ENCODE measurements at places on chromosomes 6 and 20. TPM values are rescaled to one million over a fixed set of nuclear protein-coding genes. Genes with fewer than 3 reads are reported as not detected.

Gene BMP6
- total RNA-seq = 1.9 TPM

Gene CLIC5
- total RNA-seq = not detected

Gene ESR1
- total RNA-seq = not detected

Gene TP53TG5
- 0.69 TPM for total RNA-seq

Gene KCNK17
- total RNA-seq = not detected

Gene PRIM2
- 42.1 TPM for total RNA-seq

Gene EYA2
- not detected for total RNA-seq

Gene CCM2L
- not detected for total RNA-seq

Gene SLC16A10
- 7.9 TPM for total RNA-seq

Gene DEFB124
- total RNA-seq = not detected

DNA sequence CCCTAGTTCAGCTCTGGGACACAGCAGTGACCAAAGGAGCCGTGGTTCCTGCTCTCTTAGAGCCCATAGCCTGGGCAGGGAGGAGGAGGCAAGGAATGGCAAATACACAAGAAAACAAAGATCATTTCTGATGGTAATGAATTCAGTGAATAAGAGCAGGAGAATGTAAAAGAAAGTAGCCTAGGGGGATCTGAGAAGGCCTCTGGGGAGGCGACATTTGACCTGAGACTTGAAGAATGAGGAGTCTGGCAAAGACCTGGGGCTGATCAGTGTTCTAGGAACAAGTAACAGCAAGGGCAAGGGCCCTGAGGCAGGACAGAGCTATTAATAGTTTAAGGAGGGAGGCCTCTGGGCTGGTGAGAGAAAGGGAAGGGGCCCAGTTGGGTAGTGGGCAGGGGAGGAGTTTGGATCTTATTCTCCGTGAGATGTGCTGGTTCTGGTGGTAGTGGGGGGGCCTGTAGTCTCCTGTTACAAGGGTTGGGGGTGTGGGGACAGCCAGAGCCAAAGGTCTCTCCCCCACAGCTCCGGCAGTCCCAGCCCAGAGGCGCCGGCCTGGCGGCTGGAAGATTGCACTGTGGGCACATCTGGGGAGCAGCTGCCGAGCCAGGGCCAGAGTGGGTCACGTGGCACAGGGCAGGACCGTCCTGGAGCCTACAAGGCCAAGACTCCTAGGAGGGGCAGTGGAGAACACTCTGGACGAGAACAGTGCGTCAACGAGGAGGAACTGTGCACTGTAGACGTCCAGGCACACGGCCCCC lies 9.3 kb upstream of the ID1 start:
- DNase-seq = no peak

DNA sequence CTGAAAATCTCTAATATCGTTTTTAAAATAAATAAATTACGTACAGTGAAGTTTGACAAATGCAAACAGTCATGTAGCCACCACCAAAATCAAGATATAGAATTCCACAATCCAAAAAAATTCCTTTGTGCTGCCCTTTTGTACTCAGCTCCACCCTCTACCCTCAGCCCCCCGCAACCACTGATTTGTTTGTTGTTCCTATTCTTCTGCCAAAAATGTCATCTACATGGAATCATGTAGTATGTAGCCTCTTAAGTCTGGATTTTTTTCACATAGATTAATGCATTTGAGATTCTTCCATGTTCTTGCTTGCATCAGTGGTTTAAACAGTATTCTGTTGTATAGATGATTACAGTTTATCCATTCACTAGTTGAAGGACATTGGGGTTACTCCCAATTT lies 8.5 kb upstream of the REPS1 start:
- DNase-seq = no peak

- no peak for DNase-seq
These were observed 8.3 kb downstream of the MDGA1 start for GRCh38 chr6:37689381-37689780.

DNA sequence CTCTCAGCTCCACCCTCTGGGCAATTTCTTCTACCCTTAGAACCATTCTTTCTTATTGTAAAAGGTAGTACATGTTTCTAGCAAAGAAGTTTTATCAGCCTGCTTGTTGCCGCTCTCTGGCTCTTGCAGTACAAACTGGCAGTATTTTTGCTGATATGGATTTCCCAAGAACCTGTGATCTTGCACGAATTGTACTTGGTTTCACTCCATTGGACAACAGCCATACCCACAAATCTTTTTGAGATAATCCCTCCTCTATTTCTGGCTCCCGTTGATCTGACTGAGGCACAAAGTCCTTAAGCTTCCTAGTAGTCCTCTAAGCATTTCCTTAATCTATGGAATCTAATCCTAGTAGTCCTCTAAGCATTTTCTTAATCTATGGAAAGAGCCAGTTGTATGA lies 487.0 kb upstream of the PTCHD4 start:
- no peak for DNase-seq

GRCh38 chr6:113662093-113662665 lies 195.0 kb upstream of the MARCKS start:
- DNase-seq = no peak

- no peak for DNase-seq
These were observed 179.2 kb upstream of the PROKR2 start for GRCh38 chr20:5495939-5496338.

DNA sequence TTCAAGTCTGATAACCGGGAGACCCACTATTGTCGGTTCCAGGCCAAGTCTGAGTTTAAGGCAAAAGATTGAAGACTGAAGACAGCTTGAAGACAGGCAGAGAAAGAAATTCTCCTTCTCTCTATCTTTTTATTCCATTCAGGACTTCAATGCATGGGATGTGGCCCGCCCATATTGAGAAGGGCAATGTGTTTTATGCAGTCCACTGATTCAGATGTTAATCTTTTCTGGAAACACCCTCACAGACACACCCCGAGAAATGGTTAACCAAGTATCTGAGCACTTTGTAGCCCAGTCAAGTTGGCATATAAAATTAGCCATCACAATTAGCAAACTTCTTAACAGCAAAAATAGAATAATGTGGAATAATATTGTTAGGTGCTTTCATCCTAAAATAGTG lies 75.5 kb upstream of the FABP7 start:
- no peak for DNase-seq

GRCh38 chr6:96537726-96538125 lies 16.1 kb downstream of the UFL1 start:
- no peak for DNase-seq

DNA sequence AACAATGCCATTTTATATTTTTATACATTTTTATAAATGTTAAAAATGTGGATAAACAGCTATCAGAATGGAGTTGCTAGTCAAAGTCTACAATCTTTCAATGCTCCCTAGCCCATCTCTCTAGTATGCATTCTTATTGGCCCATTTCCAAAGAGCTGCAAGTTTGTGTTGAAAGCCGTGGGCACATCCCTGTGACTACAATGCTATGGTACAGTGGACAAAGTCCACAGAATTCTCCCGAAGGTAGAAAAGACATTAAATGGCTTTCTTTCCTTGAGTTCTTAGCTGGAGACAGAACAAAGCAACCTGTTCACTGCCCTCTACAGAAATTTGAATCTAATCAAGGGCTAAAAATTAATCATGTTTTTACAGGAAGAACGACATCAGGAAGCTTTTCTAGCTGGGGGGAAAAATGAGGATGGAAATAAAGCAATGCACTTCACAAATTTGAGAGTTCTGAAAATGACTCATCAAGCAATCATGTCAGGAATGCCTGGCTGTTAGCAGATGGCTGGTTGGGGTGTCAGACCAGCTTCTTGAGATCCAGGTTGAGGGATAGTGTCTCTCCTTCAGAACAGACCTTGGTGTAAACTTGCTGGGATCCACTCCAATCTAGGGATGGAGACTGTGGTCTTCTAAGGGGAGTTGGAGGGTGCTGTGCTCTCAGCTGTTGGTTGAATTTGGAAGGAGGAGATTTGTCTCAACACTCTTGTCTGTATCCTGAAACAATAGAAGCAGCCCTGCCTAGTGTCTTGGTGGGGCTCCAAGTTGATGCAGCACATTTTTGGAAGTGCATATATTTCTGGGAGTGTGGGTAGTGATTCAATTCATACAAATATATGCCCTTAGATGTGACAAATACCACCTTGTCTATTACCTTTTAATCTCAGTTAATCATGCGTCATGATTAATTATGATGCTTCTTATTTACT lies 143.4 kb upstream of the PHACTR1 start:
- peak; percentile 79 for DNase-seq

DNA sequence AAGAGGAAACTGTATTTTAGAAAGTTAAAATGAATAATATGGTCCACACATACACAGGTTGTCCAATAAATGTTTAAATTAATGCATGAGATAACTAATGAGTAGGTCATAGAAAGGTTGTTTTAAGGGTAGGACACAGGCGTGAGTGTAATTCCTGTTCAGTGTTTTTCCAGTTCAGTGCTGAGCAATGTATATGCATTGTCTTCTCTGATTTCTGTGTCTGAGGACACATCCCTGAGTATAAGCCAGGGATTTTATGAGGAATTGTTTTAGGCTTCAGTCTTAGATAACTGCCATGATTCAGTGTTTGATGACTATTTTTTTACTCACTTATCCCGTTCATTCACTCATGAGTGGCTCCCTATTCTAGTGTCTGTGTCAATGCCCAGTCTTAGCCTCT lies 298.5 kb upstream of the TBX18 start:
- DNase-seq = no peak

DNA sequence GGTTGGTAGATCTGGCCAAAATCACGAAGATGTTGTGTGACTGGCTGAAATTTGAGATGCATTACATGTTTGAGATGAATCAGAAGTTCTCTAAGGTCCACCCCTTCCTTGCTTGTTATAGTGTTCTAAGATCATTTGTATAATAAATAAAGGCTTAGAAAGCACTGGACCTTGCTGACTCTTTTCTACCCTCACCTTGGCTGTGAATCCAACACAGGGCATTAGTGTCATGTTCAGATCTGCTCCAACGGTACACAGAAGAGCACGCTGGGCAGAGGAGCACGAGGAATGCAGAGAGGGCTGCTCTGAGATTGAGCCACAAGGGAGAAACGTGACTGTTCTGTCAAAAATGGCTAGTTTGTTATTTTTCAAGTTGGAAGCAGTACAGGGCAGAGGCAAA lies 169.5 kb upstream of the HDAC2 start:
- DNase-seq = no peak

DNA sequence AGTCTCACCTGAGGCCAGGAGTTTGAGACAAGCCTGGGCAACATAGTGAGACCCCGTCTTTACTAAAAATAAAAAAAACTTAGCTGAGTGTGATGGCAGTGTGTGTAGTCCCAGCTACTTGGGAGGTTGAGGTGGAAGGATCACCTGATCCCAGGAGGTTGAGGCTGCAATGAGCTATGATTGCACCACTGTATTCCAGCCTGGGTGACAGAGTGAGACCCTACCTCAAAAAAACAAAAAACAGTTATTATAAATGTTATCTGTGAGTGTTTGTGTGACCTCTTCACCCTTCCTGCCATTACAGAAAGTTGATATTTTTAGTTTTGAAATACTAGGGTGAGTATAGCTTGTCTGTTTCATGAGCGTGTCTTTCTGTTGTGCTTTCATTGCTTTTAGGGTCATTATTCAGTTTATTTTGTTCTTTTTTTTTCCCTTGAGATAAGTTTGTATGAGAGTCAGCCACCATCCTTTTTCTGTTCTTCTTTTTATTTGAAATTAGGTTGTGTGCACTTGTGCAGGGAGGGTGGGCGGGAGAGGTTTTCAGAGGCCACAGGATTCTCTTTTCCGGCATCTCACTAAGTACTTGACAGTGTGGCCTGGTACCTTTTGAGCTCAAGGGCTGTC lies 26.2 kb downstream of the CDYL start:
- no peak for DNase-seq

DNA sequence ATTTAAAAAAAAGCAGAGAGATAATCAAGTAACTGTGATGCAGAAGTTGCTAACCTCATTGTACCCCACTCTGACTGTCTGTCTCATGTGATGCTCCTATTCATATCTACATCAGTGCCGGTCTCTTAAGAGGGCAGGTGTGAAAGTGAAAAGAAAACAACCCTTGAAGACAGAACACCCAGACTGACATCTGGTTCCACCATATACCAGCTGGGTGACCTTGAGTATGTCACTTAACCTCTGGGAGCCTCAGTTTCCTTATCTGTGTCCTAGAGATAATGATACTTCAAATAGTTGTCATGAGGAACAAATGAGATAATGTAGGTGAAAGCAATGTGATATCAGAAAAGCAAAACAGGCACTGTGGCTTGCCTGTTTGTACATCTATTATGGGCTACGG lies 426.8 kb upstream of the SOX4 start:
- no peak for DNase-seq

DNA sequence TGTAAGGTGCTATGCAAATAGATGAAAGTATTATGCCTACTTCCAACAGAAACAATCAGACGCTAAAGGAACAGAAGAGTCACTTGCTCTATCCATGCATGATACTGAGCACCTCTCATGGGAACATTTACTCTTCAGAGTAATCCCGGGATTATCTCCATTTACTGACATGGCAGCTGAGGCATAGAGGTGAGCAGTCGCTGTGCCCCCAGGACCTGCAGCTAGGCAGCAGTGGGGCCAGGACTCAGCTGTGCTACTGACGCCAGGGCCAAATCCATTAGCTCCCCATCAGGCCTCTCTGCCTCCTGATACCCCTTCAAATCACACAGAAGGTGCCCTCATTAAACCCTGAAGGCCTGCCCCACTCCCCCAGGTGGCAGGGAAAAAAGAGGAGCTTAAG lies 51.9 kb downstream of the TRAM2 start:
- DNase-seq = no peak
